ENCODE measurements at places on chromosomes 16 and 17. TPM values are rescaled to one million over a fixed set of nuclear protein-coding genes. Genes with fewer than 3 reads are reported as not detected.

SLC2A4 gene
- not detected for total RNA-seq

AOC3 gene
- total RNA-seq: 0.44 TPM

FBXL19 gene
- total RNA-seq: 18.0 TPM

ZMYND15 gene
- 1.3 TPM for total RNA-seq

RAB26 gene
- 1.0 TPM for total RNA-seq

KRTAP9-7 gene
- total RNA-seq: not detected

PKMYT1 gene
- total RNA-seq: 34.7 TPM

SEC14L1 gene
- 25.8 TPM for total RNA-seq

NRN1L gene
- 0.81 TPM for total RNA-seq

DHODH gene
- total RNA-seq: 13.5 TPM

C16orf92 gene
- not detected for total RNA-seq

TSPOAP1 gene
- total RNA-seq: not detected

KRT32 gene
- total RNA-seq: not detected

CTF1 gene
- 3.6 TPM for total RNA-seq
